DND-41 (cell line): ENCODE measurements at places on chromosomes 5 and 9.

DNA sequence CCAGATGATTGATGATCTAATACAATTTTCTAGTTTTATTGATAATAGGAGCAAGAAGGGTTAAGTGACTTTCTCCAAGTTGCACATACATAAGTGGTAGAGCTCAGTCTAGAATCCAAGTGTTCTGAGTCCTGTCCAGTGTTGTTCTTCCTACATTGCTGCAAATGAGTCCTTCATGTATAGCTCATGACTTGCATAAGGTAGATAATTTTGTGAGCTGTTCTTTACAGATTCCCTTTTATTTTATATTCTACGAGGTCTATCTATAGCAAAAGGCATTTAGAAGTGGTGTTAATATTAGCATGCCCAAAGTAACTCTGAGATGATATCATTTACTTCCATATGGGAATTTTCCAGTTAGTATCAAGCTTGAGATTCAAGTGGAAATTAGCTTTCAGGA is 20.0 kb downstream of the MRPS30 start:
- DNase-seq = no peak

DNA sequence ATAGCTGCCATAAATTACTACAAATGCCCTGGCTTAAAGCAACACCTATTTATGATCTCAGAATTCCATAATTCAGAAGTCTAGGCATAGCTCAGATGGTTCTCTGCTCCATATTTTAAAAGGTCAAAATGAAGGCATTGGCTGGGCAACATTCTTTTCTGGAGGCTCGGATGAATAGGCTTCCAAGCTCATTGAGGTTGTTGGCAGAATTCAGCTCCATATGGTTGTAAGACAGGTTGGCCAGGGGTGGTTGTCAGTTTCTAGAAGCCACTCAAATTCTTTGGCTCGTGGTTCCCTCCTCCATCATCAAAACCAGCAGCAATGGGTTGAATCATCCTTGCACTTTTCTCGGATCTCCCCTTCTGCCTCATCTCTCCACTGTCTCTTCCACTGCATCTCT is 49.4 kb downstream of the TGFBR1 start:
- no peak for DNase-seq

DNA sequence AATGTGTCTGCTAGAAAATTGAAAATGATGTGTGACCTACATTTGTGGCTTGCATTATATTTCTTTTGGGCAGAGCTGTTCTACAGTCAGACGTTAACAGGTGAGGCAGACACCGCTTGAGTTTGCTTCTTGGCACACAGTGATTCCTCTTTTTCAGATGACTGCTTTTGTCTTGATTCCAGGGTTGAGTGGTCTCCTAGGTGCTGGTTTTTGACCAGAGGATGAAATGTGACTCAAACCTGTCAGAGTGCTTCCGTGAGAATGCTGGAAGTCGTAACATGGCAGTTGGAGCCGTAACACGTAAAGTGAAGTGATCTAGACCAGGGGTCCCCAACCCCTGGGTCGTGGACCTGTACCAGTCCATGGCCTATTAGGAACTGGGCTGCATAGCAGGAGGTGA is 28.3 kb upstream of the NDFIP1 start:
- DNase-seq = no peak

DNA sequence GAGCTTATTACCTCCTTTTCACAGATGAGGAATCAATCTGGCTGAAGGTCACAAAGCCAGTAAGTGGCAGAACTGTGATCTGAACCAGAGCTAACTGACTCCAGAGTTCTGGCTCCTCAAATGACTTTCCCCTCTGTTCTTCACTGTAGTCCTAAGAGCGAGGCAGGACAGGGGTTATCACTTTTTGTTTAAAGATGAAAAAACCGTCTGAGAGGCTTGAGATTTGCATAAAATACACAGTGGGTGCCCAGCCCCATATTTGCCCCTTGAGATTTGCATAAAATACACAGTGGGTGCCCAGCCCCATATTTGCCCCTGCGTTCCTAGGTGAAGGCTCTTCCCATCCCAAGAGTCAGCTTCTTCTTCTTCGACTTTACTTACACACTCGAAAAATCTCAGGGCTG is 667 bp downstream of the FBXO10 start:
- DNase-seq = no peak

GRCh38 chr5:122977319-122977718 is 59.2 kb downstream of the PPIC start:
- DNase-seq = no peak

DNA sequence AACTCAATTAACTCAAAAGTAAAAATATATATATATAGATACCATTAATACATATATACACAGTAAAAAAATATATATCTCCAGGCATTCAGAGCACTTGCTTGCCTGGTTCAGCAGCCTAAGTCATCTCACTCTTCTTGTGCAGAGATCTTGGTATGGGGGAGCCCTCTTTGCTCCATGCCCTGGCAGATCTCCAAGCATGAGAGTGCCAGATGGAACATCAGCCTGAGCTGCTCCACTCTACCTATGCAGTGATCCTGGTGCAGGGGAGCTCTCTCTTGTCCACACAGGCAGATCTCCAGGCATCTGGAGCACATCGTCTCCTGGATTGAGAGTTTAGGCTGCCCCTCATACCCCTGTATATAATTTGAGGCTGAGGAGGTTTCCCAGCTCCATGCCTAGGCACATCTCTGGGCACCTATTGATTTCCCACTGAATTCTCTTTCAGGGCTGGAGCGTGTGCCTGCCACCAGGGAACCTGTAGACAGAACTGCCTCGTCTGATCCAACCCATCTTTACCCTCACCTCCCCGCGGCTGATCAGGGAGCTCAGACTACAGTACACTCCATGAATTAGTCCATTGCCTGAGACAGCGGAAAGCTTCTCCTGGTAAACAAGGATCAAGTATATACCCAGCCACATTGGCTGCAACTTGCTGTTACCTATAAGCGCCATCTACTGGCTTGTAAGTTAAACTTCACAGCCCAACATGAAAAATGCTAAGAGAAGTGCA is 342.4 kb upstream of the GRIA1 start:
- no peak for DNase-seq

DNA sequence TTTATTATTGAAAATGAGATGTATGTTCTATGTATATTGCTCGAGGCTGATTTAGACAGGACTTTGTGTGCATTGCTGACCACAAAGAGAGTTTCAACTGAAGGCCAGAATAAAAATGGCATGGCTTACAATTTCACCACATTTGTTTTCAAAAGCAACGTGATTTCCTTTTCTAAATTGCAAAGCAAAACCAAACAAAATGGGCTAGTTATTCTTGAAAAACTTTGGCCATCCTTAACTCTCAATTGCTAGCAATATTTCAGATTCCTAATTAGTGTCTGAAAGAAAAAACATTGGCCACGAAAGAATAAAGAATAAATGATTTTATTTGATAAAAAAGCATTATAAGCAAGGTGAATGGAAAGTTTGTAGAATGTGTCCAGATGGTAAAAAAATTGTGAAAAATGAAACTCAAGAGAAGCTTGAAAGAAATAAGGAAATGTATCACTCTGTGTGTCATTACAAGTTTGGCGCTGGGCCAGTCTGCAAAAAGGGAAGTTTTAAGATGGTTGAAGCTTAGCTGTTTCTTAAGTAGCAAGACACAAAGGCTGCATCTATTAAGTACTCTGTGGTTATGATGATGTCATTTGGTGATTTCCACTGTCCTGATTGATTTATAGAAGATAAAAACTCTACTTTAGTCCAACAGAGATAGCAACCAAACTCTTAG is 89.2 kb upstream of the PRLR start:
- no peak for DNase-seq

- DNase-seq = no peak
Observed at GRCh38 chr9:114347675-114348074, 18.0 kb downstream of the ORM2 start.

GRCh38 chr5:142235870-142236672 is 88.8 kb downstream of the SPRY4 start:
- DNase-seq = no peak

- peak; percentile 71 for DNase-seq
Observed at GRCh38 chr5:150001660-150002486, 1.3 kb downstream of the HMGXB3 start.

- DNase-seq = no peak
Observed at GRCh38 chr9:86741311-86742208, 205.7 kb downstream of the GAS1 start.

- DNase-seq = no peak
Observed at GRCh38 chr9:107281922-107282667, 984 bp upstream of the RAD23B start.

DNA sequence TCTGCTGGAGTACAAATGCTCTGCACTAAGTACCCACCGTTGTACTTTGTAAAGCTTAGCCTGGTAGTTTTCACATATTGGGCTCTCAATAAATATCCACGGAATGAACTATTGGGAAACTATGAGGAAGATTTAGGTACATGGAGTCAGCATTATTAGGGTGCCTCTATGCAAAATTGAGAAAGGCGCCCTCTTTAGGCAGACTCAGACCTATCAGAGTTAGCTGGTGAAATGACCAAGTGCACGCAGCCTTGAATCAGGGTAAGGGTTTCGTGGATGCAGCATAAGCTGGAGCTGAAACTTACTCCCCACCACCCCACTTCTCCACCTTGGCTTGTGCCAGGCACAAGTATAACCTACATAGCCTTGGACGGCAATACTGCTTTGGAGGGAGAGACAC is 1178.8 kb upstream of the DMAC1 start:
- no peak for DNase-seq

DNA sequence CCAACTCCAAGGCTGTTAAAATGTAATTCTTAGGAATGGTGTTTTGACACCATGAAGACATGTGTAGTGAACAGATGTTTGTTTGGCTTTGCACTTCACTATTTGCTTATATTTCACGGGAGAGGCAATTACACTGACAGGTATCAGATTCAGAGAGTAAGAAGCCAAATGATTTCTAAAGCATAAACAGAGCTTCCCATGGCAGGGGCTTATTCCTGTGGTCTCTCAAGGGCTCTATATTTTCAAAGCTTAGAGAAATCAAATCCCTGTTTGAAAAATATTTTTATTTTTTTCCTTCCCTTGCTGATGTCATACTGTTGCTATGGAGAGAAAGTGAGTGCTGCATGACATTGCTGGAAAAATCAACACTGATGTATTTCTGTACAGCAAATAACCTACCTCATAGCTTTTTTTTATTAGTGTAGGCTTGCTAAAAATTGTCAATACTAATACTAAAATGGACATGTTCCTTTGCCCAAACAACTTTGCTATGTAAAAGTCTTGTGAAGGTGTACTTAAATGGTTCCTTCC is 161.4 kb downstream of the GIN1 start:
- DNase-seq = no peak

DNA sequence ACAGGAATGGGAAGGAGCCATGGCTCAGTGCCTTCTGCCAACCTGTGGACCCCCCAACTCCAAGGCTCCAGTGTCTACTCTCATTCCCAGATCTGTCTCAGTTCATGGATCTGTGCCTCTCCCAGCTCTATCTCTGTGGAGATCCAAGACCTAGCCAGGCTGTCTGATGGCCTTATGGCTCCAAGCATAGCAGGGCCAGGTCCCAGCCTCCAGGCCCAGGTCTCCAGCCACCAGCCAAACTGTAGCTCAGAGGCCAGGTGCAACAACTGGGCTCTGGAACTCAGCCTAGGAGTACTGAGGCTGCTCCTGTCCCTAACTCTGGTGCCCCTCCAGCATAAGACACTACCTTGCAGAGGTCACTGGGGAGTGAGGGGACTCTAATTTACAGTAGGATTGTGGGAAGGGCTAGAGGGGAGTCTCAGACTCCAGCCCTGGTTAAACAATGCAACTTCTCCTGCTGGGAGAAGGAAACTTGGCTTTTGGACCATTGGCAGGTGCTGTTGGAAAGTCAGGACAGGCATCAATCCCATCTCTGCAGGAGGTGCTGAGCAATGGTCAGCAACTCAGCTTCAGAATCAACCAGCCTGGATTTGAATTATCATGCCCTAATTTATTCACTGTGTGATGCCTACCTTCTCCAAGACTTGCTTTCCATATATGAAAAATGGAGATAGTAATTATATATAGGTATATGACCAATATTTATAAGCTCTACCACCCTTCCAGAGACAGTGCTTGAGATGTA is 63.0 kb downstream of the PCDH1 start:
- DNase-seq = no peak

- no peak for DNase-seq
Observed at GRCh38 chr9:79809316-79809876, 237.6 kb downstream of the TLE4 start.

GRCh38 chr5:141787376-141787775 is 90.8 kb downstream of the PCDH1 start:
- no peak for DNase-seq

- no peak for DNase-seq
Observed at GRCh38 chr5:141704782-141705297, 22.8 kb upstream of the ARAP3 start.

- DNase-seq = peak; percentile 40
Observed at GRCh38 chr9:127523312-127523851, 72.1 kb downstream of the LRSAM1 start.

DNA sequence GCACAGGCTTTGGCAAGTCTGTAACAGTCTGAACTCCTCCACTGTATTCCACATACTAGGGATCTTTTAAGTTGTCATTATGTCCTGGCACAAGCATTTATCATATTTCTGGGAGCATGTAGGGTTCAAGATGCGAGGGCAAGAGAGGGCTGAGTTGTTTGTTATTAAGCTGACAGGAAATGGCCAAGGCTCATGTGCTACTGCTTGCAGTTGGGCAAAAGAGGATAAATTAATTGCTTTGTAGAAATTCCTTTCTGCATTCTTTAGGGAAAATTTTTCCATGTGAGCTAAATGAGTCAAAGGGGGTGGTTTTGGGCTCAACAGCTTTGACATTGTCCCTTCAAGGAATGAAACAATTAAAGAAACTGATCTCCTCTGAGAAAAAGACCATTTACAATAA is 35.4 kb downstream of the DOCK8 start:
- no peak for DNase-seq

- DNase-seq = no peak
Observed at GRCh38 chr5:71743155-71743554, 24.1 kb downstream of the CARTPT start.

GRCh38 chr5:34977934-34978613 is 48.7 kb downstream of the DNAJC21 start:
- no peak for DNase-seq

DNA sequence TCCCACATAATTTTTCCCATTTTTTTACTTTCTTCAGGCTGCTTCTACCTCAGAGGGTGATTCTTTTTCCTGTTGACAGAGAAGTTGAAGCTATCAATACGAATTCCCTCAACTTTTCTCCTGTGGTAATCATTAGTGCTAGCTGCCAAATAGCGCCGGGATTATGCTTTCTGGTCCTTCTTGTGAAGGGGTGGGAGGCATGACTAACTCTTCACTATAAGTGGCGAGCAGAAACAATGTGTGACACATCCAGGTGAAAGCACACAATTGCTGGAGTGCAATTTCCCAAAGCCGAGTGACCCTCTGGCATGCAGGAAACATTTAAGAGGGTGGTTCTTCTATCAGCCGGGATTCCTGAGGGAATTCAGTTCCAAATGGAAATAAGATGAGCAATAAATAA is 56.0 kb downstream of the TRPC7 start:
- no peak for DNase-seq

GRCh38 chr5:136734628-136735027 is 369.3 kb upstream of the TRPC7 start:
- DNase-seq = no peak
